ENCODE measurements at places on chromosomes 1 and 21. TPM values are rescaled to one million over a fixed set of nuclear protein-coding genes. Genes with fewer than 3 reads are reported as not detected.
A peak's percentile ranks its signal among the peaks of the same experiment; 100 is the strongest.

DNA sequence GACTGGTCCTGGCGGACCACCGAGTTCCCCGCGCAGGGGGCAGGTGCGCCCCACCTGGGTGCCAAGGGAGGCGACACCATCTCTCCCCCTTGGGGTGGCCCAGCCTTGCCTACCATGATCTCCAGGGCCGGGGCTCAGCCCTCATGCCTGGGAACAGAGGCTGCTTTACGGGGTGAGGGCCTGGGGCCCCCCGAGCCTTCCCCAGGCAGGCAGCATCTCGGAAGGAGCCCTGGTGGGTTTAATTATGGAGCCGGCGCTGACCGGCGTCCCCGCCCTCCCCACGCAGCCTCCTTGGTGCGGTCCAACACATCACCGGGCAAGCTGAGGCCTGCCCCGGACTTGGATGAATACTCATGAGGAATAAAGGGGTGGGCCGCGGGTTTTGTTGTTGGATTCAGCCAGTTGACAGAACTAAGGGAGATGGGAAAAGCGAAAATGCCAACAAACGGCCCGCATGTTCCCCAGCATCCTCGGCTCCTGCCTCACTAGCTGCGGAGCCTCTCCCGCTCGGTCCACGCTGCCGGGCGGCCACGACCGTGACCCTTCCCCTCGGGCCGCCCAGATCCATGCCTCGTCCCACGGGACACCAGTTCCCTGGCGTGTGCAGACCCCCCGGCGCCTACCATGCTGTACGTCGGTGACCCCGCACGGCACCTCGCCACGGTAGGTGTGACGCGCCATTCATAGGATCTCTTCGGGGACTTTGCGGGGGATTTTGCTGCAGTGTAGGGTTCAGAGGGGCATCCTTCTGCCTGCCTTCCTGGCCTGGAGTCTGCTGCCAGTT lies 38.2 kb downstream of the TP73 start:
- no peak for DNase-seq

GRCh38 chr1:108114033-108114599 lies 86.0 kb downstream of the SLC25A24 start:
- DNase-seq: no peak

- no peak for DNase-seq
Measured at GRCh38 chr1:31696242-31696641, 7.6 kb downstream of the COL16A1 start.

DNA sequence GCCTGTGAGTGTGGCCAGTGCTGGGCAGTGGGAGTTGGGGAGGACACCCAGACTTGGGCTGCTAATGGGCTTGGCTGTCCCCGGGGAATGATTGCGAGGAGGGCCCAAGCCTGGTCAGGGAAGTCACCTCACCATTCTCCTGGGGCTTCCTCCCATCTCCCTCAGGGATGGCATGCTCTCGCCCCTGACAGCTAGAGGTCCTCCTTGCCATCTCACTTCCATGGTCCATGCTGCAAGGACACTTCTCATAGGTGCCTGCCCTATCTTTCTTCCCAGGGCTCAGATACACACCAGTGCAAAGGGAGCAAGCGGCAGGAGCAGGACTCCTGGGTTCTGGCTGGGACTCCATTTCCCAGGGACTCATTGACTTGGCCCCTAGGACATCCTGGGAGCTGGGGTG lies 4.1 kb downstream of the NTRK1 start:
- DNase-seq: no peak

GRCh38 chr1:170881268-170882265 lies 53.8 kb upstream of the MROH9 start:
- peak; percentile 9 for DNase-seq

DNA sequence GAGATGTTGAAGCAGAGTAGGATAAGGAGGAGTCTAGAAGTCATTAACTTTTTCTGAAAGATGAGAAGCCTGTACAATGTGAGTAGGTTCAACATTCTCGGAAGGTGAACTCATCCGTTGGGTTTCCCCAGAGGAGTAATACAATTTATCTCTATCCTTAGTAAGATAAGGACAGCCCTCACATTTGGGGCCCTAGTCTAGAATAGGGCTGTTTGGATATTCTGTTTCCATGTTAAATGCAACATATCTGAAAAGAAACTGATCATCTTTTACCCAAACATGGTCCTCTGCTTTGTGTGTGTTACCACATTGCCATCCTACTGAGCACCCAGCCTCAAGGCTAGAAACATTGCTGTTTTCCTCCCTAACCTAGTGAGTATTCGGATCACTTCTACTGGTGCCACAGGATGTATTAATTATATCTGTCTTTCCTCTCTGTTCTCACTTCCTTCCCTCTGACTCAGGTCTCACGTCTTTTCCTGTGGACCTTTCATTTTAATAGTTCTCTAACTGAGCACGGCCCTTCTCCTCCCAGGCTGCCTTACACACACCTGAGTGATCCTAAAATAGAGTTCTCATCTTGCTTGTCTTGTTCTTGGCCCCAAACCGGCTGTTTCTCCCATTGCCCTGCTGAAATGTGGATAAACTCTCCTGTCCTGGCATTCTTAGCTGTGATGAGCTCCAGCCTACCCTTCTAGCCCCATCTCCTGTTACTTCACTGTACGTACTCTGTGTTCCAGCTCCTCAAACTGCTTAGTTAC lies 91.7 kb downstream of the CDC14A start:
- DNase-seq: peak; percentile 77

- no peak for DNase-seq
Measured at GRCh38 chr1:65704318-65704717, 88.4 kb upstream of the PDE4B start.

DNA sequence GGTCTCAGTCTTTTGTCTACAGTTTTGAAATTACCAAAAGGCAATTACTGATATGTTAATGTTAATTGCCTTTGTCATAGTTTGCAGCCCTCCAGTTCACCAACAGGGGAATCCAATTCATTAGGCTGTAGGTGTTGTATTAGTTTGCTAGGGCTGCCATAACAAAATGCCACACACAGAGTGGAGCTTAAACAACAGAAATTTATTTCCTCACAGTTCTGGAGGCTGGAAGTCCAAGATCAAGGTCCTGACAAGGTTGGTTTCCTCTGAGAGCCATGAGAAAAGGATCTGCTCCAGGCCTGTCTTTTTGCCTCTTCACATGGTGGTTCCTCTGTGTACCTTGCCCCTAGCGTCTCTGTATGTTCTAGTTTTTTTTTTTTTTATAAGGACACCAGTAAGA lies 1.3 kb downstream of the RTCA start:
- no peak for DNase-seq

GRCh38 chr1:241592273-241592958 lies 47.8 kb downstream of the CHML start:
- DNase-seq: peak; percentile 78

DNA sequence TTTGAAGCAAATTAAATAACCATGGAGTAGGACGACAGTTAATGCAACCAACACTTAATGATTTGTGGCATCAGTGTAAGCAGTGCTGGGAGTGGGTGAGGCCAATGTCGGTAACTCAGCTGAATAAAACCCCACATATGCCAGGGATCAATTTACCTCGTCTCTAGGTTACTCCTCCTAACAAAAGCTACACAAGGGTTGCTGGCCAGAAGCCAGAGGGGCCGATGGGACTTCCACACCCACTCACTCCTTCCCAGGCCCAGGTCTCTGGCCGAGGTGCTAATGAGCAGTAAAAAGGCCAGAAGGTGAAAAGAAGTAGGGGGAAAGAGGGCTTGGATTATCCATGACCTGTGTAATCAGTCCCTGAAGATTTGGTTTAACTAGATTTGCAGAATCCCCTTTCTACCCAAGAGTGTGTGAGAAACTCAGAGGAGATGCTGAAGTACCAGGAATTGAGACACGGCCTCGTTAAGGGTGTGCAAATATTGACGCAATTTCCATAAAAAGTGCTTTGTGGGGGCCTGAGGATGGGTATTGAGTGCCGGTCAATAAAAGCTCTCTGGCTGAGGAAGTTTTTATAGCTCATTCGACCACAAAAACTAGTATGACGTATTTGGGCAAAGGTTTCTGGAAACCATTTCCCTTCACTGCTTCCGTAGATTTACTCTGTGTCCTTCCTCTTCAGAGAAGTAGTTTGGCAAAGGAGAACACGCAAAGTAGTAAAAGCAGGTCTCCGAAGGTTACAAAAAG lies 145.5 kb downstream of the TBX15 start:
- DNase-seq: peak; percentile 66

DNA sequence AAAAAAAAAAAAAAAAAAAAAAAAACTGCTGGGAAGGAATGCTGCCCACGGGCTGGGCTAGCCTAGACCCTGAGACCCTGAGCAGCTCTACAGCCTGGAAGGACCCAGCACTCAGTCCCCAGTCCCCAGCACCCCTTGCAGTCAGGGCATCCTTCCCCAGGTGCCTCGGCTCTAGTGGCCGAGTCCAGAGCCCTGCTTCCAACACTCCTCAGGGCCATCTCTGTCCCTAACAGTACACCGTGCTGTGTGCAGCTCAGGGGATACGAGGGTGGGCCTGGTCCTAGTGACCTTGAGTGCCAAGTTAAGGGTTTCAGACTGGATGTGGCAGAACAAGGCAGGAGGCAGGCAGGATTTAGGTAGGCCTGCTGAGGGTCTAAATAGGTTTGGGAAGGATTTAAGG lies 50.2 kb upstream of the LRP8 start:
- no peak for DNase-seq

GRCh38 chr1:66506393-66506687 lies 27.6 kb upstream of the SGIP1 start:
- DNase-seq: no peak

GRCh38 chr1:237672748-237673147 lies 218.0 kb downstream of the ZP4 start:
- DNase-seq: no peak

DNA sequence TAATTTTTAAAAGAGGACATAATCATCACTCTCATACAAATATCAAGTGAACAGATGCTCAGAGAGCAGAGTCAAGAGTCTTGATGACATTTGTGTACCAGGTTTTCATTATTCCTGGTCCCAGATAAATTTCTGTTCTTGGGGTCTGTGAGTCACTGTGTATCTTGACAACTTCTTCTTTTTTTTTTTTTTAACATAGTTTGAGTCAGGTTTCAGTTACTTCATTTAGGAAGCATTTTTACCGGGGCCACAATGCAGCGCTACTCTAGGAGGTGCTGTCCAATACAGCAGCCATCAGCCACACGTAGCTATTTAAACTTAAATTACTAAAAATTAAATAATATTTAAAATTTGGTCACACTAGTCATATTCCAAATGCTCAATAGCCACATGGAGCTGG lies 188.1 kb upstream of the SAMSN1 start:
- DNase-seq: no peak

The TLCD4 gene
- total RNA-seq: 5.7 TPM

The WNT4 gene
- total RNA-seq: 0.29 TPM

The PLXNA2 gene
- 3.3 TPM for total RNA-seq

The CNKSR1 gene
- 1.3 TPM for total RNA-seq

The GBP2 gene
- 19.1 TPM for total RNA-seq
